ENCODE measurements at places on chromosomes 2 and 18.

DNA sequence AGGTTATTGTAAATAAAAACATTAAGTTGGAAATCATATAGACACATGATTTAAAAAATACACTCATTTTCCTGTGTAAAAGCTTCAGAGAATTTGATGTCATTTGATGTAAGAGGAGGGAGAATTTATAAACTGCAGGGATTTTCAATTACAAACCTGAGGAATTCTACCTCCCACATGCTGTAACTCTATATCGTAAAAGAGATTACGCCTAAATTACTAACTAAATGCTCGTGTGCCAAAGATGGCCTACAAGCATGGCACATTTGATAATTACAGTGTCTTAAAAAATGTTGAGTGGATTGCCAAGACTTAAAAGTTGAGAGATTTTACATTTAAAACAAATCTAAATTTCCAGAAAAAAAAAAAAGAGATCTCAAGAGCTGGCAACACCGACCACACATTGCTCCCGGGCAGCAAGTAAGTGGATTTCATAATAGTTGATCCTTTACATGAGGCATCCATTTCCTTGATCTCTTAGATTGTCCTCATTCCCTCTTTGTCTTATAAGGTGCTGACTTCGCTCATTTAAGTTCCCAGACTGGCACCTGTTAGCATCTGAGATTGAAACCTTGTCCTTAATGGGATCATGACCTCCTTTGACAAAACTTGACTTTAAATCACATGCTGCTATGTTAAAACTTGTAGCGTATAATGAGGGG lies 840.3 kb upstream of the ZEB2 start:
- DNase-seq, result no peak

DNA sequence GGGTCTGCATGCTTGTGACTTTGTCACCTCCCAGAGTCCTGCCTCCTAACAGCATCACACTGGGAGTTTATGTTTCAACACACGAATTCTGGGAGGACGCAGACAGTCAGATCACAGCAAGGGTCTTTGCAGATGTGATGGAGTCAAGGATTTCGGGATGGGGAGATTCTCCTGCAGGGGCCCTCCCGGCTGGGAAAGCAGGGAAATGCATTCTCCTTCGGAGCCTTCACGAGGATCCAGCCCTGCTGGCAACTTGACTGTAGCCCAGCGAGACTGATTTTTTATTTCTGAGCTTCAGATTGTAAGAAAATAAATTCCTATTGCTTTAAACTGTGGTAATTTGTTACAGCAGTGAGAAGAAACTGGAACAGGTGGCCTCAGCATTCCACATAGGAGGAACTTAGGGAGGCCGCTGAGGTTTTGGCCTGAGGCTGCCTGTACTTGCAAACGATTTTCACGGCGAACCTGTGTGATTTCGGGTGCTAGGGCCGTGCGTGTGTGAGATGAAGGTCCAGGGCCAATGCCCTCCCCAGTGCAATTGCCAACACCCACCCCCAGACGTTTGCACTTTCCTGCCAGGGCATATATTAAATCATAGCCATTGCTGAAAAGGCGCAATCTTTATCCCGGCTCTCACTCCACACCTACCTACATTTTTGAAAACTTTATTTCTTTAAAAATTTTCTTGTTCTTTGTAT lies 79.8 kb downstream of the ASB1 start:
- no peak for DNase-seq

DNA sequence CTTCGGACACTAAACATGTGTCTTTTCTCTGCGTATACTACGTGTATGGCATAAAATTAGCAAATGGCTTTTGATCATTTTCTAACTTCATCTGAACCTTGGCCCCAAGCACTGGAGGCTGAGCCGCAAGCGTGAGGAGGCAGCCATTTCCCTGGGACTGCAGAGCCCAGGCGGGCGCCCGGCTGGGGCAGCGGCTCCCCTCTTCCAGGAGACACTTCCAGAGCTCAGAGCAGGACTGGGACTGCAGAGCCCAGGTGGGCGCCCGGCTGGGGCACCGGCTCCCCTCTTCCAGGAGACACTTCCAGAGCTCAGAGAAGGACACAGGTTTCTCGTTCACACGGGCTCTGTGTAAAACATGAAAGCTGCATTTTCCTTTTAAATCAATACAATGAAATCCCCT lies 484.1 kb upstream of the SALL3 start:
- no peak for DNase-seq

GRCh38 chr2:112701052-112701451 lies 19.8 kb upstream of the NT5DC4 start:
- DNase-seq, result no peak

GRCh38 chr2:20472569-20472968 lies 25.7 kb downstream of the RHOB start:
- DNase-seq, result no peak

- no peak for DNase-seq
Measured at GRCh38 chr2:106885329-106885728, 638 bp downstream of the ST6GAL2 start.
